ENCODE measurements at places on chromosomes 12 and 14.

GRCh38 chr14:33449268-33449667, 501.6 kb downstream of the EGLN3 start:
- DNase-seq, result no peak

DNA sequence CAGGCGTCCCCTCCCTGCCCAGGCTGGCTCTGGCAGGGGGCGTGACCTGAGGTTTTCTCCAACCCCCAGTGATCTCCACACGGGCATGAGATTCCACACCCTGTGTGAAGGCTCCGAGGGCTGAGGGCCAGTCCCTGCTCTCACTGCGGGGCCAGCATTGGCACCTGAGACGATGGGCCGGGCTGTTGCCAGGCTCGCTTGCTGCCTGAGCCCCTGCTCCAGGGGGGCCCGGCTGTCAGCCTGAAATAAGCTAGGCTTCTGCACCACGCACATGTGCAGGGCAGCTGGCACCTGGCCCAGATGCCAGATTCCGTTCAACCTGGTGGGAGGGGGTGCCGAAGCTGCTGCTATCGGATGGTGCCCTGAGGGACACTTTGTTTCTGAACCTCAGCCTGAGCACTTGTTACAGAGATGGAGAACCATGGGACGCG, 196.5 kb upstream of the PRMT8 start:
- DNase-seq, result no peak

- no peak for DNase-seq
These were observed 82.4 kb downstream of the PTPRR start for GRCh38 chr12:70838127-70838526.

DNA sequence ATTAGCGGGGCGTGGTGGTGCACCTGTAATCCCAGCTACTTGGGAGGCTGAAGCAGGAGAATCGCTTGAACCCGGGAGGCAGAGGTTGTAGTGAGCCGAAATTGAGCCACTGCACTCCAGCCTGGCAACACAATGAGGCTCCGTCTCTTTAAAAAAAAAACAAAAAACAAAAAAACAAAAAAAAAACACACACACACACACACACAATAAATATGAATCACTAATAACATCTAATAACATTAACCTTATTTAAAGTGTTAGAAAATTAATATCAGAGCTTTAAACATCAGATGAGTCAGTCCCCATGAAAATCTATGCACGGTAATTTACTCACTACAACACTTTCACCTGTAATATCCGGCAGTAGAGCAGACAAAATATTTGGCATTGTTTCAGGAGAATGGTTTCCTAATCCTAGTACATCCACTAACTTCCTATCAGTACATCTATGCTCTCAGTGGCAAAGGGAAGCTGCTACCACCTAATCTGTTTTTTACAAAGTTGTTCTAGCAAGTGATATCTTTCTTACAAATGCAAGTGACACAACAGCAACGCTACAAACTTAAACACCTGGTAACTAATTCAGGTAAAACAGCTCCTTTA, 36.2 kb downstream of the MED13L start:
- DNase-seq, result no peak

DNA sequence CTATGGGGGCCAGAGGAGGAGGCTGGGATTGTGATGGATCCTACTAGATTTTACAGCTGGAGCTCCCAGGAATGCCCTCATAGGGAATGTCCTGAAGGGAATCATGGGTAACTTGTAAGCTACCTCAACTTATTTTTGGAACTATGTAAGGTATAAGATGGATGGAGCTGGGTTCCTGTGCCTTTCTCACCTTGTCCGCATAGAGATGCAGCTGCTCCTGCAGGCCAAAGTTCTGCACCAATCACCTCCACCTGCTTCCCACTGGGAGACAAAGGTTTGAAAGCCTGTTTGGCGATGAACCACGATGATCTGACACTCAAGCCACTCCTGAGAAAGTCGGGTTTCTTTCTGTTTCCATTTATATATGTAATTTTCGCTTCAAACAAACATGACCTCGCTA, 648 bp upstream of the AKAP5 start:
- no peak for DNase-seq

- DNase-seq, result peak; percentile 89
These were observed 694 bp downstream of the TMBIM6 start for GRCh38 chr12:49741882-49742620.

GRCh38 chr14:81352413-81352812, 47.7 kb downstream of the STON2 start:
- no peak for DNase-seq

DNA sequence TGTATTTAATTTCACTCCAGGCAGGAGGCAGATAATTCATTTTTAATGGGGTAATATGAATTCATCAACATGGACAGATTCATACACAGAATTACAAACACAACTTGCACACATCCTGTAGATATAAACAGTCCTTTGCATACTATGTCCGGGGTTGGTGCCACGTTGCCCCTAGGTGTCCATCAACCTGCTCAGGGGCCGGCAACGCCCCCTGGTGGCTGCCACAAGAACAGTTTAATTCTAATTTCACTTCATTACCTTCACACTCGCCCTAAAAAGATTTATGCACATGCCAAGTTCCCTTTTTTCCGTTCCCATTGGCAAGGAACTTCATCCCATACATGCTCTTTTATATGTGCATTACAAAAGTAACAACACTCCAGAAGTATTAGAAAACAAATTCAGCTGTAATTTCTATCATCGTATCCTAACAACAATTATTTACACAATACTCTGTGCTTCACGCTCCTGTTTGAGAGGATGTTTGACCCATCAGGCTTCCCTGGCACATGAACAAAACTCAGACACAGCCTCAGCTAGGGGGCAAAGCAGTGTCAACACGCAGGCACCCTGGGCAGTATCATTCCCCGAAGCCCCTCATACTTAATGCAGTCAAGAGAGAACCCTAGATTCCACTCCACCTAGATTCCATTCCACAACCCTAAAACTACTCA, 15.5 kb downstream of the MANSC1 start:
- DNase-seq, result peak; percentile 56

DNA sequence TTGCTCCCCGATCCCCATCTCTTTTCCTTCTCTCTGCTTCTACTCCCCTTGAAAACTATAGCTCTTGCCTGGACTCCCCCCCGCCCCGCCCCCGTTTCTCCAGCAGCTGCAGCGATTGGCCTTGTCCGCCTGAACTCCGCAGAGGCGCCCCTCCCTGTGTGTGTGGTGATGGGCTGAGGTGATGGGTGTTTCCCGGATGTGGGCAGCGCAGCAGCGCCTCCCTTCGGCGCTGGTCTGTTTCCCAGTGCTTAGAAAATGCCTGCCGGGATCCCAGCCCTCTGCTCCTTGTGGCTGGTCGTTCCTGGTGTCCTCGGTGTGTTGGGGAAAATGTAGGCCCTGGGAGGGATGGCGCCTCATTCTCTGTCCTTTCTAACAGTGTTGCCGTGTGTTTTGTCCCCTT, 43.3 kb downstream of the GALNT8 start:
- DNase-seq, result no peak

- DNase-seq, result peak; percentile 74
These were observed 14.2 kb upstream of the CALM1 start for GRCh38 chr14:90382491-90383125.

GRCh38 chr14:102891111-102891510, 31.4 kb upstream of the AMN start:
- no peak for DNase-seq

DNA sequence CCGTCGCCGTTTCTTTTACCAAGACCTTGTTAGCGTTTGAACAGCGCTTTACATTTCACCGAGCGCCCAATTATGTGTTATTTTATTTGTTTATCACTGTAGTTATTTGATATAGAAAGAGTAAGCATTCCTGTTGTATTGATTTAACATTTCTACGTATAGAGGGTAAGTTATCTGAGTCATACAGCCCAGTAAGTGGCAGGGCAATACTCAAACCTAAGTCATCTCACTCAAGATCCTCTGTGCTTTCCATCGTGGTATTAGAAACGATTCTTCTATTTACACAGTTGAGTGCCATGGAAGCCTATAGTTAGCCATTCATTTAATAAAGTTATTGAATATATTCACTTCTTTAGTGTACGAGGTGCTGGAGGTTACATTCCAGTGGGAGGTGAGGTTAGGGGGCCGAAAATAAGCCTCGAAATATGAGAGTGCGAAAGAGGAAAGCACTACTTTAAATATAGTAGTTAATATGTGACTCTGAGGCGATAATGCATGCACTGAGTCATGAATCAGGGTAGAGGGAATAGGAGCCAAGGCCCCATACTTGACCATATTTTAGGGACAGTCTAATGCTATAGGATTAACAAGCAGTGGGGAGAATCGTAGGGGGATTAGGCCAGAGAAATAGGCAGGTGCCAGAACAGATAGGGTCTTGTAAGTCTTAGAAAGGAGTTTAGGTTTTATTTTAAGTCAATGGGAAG, 629 bp downstream of the RAD51AP1 start:
- DNase-seq, result no peak

DNA sequence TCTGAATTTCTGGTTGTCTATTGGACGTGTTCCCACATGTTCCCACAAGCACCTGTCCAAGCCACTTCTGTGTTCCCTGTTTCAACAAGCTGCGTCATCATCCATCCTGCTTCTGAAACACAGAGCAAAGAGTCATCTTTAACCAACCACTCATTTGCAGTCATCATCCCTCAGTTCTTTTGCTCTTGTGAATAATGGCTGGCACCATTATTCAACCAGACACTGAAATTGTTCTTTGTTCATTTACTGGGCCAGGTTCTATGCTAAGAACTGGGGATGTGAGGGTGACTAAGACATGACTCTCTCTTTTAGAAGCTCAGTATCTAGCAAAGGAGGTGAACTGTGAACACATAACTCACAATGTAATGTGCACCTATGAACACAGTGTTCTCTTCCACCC, 40.7 kb upstream of the ANO4 start:
- DNase-seq, result no peak

DNA sequence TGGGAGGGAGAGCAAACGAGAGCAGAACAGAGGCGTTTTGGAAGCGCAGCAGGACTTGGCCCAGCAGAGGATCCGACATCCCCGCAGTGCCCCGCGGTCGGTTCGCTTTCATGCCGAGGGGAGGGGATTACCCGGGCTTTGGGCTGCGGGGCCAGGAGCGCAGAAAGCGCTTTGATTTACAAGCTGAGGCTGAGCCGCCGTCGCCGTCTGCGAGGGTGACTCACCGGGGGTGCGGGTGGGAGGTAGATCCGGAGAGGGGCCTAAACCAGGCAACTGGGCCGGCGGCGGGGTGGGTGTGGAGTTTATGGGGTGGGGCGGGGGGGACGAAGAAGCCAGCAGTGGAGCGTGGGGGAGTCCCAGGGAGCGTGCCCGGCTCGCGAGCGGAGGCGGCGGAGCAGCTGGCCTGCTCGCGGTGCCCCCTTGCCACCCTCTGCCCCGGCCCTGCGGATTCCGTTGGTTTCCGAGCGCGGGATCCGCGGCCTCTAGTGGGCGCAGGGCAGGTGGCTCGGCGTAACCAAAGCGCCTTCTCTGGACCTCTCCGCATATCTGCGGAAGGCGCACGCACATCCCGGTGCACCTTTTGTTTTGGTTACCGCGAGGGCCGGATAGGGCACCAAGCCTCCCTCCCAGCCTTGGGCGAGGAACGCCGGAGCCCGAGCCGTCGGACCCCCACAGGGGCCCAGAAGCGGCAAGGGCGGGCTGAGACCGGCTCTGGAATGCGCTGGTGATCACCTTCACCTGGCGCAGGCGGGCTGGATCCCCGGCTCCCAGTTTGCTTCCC, 2.6 kb downstream of the SIX4 start:
- peak; percentile 25 for DNase-seq

DNA sequence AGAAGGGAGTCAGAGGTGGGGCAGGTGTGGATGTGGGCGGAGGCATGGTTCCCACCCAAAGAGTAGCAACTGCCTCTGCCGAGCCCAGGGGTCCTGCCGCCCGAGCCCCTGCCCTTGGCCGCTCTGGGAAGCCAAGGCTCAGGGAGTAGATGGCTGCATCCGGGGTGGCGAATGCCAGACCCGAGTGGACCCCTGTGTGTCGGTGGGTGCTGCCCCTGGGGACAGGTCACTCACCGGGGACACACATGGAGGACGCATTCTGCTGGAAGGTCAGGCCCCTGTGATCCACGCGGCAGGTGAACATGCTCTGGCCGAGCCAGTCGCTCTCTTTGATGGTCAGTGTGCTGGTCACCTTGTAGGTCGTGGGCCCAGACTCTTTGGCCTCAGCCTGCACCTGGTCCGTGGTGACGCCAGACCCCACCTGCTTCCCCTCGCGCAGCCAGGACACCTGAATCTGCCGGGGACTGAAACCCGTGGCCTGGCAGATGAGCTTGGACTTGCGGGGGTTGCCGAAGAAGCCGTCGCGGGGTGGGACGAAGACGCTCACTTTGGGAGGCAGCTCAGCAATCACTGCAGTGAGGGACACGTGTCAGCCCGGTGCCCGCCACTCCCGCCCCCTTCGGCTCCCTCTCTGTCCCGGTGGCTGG, 329.0 kb downstream of the TMEM121 start:
- no peak for DNase-seq

- no peak for DNase-seq
These were observed 56.5 kb upstream of the PPFIA2 start for GRCh38 chr12:81815611-81816010.

DNA sequence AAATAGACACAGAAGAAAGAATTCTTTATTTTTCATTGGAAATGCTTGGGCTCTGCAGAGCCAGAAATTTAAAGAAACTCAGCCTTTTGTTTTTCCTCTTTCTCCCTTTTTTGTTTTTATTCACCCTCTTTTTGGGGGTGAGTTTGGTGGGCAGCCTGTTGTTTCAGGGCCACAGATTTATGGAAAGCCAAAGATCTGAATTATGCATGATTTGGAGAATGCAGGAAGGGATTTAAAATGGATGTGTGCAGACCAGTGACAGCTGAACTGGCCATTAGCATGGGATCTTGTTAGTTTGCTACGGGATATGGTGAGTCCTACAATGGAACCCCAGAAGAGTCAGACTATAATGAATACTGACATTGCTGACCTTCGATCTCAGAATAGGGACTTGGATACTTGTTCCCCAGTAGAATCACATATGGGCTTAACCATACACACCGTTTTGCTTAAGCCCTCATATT, 7.7 kb upstream of the ATXN2 start:
- DNase-seq, result no peak

GRCh38 chr12:105823810-105824209, 314.9 kb downstream of the NUAK1 start:
- DNase-seq, result no peak

- no peak for DNase-seq
These were observed 34.8 kb downstream of the STX2 start for GRCh38 chr12:130804216-130804615.

- no peak for DNase-seq
These were observed 32.8 kb downstream of the NOC4L start for GRCh38 chr12:132176920-132177551.

DNA sequence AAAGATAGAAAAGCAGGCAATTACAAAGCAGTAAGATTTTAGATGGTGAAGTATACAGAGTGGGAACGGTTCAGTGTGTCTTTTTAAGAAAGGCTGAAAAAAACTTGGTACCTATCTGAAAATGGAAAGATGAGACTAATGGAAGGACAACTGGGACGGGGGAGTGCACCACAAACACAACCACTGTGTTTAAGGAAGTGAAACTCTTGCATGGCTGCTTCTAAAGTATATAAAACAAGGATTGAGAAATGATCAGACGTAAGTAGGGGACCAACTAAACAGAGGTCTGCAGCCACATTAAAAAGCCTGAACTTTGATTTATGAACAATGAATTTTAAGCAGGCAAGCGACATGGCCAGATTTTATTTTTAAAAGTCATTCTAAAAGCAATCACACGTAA, 328.6 kb downstream of the MDGA2 start:
- no peak for DNase-seq

Measured in immature natural killer cell (primary cell).